ENCODE measurements at places on chromosomes 4 and X.

DNA sequence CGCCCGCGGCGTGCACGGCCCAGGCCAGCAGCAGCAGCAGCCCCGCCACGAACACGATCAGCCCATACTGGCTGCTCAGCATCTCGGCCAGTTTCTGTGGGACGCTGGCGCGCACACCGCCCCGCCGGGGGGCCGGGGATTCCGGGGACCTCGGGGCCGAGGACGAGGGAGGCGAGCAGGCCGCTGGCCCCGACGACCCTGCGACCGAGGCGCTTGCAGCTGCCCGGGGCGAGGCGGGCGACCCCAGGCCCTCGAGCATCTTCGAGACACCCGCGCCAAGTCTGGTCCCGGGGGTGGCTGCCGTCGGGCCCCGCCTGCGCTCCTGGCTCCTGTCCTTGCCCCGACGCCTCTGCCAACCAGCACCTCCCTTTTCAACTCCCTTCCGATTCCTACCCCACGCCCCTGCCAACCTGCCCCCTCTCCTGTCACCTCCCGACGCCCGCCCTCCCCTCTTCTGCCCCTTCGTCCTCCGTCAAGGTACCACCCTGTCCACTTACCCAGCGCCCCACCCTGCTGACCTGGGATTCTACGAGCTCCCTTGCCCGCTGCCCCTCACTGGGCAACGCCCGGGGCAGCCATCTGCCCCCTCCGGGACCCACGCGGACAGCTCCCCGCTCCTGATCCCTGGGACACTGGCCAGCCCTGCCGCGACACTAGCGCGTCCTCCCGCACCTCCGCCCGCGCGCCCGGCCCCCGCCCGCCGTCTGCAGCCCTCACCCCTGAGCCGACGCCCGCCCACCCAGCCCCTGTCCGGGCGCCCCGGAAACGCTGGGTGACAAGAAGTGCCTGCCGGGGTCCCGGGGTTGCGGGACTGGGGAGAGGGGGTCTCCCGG, at the start of gene OTOP1:
Gene OTOP1, minus strand, starts transcription at position 324 of the 833 bp plus-strand sequence. Its CDS starts 65 bp downstream, at position 259.
- no peak for DNase-seq

- no peak for DNase-seq
These were observed 114.5 kb downstream of the GATB start for GRCh38 chr4:151646322-151646721.

DNA sequence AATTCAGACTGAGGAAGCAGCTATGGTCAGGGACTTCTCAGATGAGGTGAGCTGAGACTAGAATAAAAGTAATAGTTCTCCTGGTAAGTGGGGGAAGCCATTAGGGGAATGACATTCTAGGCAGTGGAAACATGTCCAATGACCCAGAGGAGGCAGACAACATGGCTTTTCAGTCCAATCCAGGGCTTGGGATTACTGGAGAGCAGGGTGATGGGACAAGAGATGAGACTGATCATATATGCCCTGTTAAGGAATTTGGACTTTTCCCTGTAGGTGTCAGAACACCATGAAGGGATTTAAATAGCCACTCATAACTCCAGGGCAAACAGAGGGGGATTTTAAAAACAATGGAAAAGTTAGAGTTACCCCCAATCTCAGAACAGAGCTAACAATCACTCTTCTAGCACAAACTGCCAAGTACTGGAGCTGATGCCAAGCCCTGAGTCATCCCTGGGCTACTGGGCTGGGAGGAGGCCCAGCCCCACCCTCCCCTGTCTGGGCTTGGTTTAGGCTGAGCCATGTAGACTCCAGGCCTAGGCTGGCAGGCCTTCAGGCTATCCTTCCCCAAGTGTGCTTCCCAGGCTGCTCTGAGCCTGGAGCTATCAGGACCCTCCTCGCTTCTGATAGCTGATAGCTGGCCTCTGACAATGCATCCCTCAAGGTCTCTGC, 22.7 kb upstream of the MSN start:
- DNase-seq: no peak

DNA sequence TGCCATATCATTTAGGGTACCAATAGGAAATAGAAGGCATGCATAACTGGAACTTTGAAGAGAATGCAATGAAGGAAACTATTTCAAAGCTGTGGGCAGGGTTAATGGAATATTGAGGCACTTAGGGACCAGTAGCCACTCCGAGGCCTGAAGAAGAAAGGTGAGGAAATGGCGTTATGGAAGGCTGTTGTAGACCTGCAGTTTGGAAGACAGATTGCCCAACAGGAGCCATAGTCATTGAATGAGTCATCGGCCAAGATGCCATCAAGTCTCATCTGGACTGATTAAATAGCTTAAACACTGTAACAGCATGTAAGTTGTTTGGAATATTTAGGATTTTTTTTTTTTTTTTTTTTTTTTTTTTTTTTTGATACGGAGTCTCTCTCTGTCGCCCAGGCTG, 11.6 kb downstream of the CXCL13 start:
- DNase-seq: no peak

DNA sequence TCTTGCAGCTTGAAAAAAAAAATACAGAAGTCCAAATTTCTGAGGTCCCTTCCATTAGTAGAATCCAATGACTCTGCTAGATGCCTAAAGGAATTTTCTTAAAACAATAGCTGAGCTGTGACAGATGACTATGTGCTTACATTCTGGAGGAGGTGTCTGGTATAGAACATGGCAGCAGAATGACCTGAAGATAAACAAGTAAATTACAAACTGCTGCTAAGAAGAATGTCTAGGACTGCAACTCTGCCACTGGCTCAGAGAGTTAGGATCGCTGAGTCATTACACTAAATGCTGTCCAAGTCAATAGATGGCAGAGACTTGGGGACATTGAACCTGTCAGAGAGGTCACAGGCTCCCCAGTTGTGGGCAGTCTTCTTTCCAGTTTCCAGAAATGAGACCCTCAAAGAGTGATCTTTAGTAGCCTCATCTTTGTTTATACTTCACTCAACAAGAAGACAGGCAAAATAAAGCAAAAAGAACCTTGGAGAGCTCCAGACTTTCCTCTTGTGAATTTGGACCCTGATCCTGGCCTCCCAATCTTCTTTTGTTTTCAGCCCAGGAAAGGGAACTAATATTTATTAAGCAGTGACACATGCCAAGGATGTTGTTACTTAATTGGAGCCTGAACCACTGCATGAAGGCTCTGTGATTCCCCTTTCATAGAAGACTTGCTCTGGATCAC, 56.4 kb upstream of the SCML1 start:
- no peak for DNase-seq

- no peak for DNase-seq
These were observed 1081.9 kb downstream of the FAT4 start for GRCh38 chr4:126396703-126397102.

DNA sequence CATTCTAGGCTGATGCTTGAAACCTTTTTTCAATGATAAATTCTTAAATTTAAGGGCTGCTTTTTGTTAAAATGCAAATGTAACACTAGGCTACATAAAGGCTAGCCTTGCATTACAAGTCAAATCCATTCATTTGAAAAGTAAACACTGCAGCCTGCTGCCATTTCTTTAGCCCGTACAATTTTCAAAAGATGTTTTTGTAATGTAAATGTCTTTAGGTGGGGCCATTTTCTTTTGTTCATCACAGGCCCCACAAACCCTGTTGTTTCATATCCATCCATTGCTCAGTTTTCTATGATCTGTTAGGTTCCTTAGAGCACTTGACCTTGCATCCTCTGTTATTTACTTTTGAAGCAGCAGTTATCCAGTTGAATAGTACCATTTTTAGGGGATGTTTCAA, 296.2 kb upstream of the AMOT start:
- DNase-seq: no peak

Measured in activated gamma-delta T cell treated with Interleukin-2 at 50 U/mL for 16 hours (primary cell).